ENCODE measurements at places on chromosomes 13 and 19. TPM values are rescaled to one million over a fixed set of nuclear protein-coding genes. Genes with fewer than 3 reads are reported as not detected.

GRCh38 chr19:45947926-45948325 lies 25.7 kb downstream of the NOVA2 start:
- no peak overlapping the region for H3K4me3 ChIP-seq
- H3K27ac ChIP-seq, result no peak overlapping the region
- no peaks in the 10 kb centered on the region for H3K36me3 ChIP-seq
- DNase-seq, result no peak
- H3K27me3 ChIP-seq, result peaks cover 7% of the 10 kb centered on the region

GRCh38 chr13:75372517-75372916 lies 109.5 kb downstream of the TBC1D4 start:
- no peaks in the 10 kb centered on the region for H3K36me3 ChIP-seq
- DNase-seq, result peak; percentile 54
- no peak overlapping the region for H3K4me3 ChIP-seq
- H3K27me3 ChIP-seq, result no peaks in the 10 kb centered on the region
- H3K4me1 ChIP-seq, result peaks cover 29% of the 10 kb centered on the region

- H3K36me3 ChIP-seq, result peaks cover 3% of the 10 kb centered on the region
- DNase-seq, result no peak
- no peaks in the 10 kb centered on the region for H3K4me1 ChIP-seq
- H3K4me3 ChIP-seq, result no peak overlapping the region
- H3K27ac ChIP-seq, result no peak overlapping the region
- no peaks in the 10 kb centered on the region for H3K27me3 ChIP-seq
These were observed 1.8 kb downstream of the PVR start for GRCh38 chr19:44645407-44646048.

DNA sequence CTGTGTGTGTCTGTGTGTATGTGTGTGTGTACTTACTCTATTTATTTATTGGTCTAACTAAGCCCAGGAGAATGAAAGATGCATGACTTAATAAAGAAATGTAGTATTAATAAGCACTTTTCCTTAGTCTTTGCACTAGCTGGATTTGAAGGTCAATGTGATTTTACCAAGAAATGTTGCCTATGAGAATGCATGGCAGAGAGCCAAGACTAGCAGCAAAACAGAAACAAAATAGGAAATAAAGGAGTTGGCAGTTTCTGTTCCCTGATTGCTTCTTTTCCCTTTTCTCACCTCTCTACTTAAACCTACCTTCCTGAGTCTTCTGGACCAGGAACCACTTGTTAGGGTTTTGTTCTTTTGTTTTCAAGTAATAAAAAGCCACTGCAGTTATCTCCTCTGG lies 286.1 kb downstream of the KCTD12 start:
- H3K27ac ChIP-seq, result no peak overlapping the region
- no peaks in the 10 kb centered on the region for H3K4me1 ChIP-seq
- no peaks in the 10 kb centered on the region for H3K36me3 ChIP-seq

The RFXAP gene
- total RNA-seq, result 10.5 TPM

The FGF22 gene
- not detected for total RNA-seq

DNA sequence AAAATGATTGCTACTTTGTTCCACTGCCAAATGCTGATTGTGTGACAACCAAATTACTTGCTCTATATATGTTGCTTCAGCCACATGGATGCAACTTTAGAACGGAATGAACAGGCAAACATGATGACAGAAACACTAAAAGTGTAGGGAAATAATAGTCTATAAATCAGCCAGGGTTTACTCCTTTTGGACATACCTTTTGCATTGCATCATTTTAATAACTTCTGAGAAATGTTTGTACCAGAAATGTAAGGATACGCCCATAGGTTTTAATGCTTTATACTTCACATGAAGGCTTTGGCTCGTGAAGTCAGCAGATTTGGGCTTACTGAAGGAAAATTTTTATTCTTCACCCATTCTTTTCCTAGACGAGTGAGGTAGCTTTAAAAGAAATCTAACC lies 141.0 kb downstream of the POSTN start:
- H3K27me3 ChIP-seq, result no peaks in the 10 kb centered on the region
- DNase-seq, result no peak
- H3K27ac ChIP-seq, result no peak overlapping the region
- H3K4me3 ChIP-seq, result no peak overlapping the region

The DNAJC15 gene
- 0.88 TPM for total RNA-seq

DNA sequence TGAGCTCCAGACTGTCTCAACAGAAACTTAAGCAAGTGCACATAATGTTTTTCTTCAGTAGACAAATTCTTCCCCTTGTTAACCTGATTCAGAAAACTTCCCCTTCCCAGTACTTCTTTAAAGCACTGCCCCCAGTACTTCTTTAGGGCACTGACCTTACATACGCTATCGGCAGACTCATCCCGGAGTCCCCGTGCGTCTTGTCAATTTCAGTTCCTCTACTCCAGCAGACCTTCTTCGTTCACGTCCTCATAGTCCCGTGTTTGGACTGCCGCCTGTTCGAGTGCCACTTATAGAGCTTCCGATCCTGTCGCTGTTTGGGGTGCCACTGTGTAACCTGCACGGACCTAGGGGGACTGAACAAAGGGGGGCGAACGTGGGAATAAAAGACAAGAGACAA lies 29.0 kb downstream of the ZNF627 start:
- H3K4me3 ChIP-seq, result no peak overlapping the region
- peaks cover 4% of the 10 kb centered on the region for H3K4me1 ChIP-seq
- DNase-seq, result no peak
- H3K36me3 ChIP-seq, result no peaks in the 10 kb centered on the region
- peaks cover 6% of the 10 kb centered on the region for H3K27me3 ChIP-seq

DNA sequence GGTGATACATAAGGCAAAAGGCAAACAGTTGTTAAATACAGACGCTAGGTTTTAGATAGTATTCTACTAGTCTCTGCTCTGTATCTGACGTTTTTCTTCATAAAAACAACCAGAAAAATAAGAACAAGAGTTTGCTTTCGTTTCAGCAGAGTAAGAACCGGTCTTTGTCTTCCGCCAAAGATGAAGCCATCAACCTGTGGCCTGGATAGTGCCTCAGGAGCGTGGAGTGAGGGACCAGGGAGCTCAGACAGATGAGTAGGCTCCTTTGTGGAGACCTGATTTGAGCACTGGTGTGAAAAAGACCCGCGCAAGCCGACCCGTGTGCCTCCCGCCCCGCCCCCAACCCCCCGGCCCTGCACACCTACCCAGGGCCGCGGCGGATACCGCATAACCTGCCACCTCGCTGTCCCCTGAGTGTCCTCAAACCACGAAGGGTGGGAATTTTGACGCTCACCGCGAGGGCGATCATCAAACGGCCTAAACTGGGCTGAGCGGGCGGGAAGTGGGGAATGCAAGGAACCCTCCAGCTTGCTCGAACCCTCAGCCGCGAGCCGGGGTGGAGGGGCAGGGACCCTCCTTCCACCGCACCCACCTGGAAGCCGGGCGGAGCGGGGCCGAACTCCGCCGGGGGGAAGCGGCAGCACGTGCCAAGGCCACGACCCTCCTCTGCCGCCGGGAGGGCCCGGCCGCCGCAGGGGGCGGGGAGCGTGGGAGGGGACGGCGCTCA lies 866 bp upstream of the LMO7 start:
- H3K27me3 ChIP-seq, result peaks cover 59% of the 10 kb centered on the region
- H3K27ac ChIP-seq, result no peak overlapping the region
- peak; percentile 17 for DNase-seq
- H3K36me3 ChIP-seq, result no peaks in the 10 kb centered on the region
- H3K4me1 ChIP-seq, result no peaks in the 10 kb centered on the region

The ZNF66 gene
- total RNA-seq, result 5.0 TPM

DNA sequence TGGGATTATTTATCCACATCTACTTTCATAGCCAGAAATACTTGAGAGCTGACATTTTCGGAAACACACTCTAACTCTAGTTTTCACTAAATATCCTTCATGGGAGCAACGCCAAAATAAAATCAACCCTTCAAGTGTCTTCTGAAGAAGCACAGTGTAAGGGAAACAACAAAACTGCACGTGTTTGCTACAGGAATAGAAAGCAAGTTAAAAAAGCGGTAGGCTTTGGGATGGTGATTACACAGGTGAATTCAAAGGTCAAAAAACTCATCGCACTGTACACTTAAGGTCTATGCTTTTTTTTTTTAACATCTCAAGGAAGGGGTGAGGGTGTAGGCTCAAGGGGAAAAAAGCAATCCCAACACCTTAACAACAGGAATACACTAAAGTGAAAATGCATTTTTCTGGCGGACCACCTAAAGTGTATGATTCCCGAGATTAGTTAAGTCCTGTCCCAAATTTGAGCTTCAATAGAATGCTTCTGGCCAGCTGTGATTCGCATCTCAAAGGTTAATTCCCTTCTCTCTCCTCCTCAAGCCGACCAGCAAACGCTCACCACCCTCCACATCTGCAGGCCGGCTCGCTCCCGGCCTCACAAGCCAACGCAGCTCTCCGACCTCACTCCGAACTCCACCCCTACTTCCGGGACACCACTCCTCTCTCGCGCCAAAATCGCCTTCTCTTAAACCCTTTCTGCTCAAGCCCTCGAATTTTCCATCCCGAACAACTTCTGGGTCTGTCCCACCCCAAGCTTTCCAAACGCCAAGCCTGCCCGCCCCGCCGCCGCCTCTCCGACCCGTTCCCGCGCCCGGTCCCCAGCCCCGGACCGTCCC lies 1.1 kb downstream of the ARGLU1 start:
- H3K4me1 ChIP-seq, result peaks cover 30% of the 10 kb centered on the region
- DNase-seq, result peak; percentile 71
- no peaks in the 10 kb centered on the region for H3K36me3 ChIP-seq
- H3K27ac ChIP-seq, result peak overlapping the region; percentile 89
- peak overlapping the region; percentile 89 for H3K4me3 ChIP-seq

The CNFN gene
- total RNA-seq, result 0.95 TPM

Data from cardiac muscle cell (in vitro differentiated cells and primary cell).